Stimulated activated CD4-positive, alpha-beta T cell treated with anti-CD3 and anti-CD28 coated beads, Interleukin-12 subunit alpha, Interleukin-12 subunit beta, amount 100 ng/mL, for 24 hours (primary cell): ENCODE measurements at places on chromosomes 7 and 10.

DNA sequence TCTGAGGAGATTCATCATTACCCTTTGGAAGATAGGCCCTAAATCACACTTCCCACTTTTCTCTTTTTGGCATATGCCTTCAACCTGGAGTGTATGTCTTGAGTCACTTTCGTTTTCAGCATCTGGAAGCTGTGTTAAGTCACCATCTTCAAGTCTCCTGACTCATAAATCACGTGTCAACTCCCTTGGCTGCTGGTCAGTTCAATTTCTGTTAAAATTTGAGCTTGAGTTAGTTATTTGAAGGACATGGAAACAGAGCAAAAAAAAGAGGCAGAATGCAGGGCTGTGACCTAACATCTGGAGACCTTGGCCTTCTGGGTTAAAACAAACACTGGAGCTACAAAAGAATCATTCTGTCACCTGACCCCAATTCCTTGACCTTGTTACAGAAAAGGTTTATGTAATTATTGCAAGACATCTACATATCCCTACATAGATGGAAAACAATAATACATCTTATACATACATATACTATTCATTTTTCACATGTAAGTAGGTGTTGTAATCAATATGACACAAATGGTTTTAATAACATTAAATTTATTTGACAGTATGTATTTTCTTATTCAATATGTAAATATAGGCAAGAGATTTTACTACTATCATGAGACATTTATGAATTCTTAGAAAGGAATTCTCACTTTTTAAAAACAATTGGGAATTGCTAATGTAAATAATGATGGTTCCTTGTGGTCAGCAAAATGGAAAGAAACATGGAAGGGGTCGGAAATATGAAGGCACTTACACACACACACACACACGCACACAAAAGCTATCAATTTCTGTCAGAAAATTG lies 169.7 kb upstream of the PHYHIPL start:
- no peak for DNase-seq

GRCh38 chr7:50367100-50367499 lies 62.6 kb downstream of the IKZF1 start:
- DNase-seq, result no peak

DNA sequence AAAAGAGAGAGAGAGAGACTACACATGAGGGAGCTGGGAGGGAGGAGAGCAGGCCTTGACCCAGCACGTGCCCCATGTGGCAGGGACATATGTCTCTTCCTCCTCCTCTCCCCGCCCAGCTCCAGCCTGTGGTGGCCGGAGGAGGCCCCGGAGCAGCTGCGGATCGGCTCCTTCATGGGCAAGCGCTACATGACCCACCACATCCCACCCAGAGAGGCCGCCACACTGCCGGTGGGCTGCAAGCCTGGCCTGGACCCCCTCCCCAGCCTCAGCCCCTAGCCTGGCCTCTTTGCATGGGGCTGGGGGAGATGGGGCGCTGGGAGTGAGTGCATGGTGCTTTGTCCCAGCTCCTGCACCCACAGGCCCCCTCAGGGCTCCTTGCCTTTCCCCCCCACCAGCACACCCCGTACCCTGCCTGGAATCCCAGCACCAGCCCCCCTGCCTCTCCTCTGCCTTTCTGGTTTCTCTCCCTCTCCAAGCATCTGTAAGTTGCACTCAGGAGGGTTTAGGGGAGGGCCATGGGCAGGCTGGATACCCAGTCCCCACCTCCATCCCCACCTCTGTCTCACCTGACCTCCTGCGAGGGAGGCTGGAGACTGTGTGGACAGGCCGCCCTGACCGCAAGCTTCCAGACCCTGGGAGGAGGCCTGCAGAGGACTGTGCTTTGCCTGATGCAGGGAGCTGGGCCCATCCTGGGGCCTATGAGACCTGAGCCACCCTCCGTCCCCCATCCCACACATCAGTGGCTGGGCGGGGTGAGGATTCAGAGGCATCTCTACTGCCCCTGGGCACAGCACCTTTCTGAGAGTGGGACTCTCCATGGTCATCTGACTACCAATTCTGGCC lies 4.8 kb downstream of the UPK3B start:
- DNase-seq, result no peak

DNA sequence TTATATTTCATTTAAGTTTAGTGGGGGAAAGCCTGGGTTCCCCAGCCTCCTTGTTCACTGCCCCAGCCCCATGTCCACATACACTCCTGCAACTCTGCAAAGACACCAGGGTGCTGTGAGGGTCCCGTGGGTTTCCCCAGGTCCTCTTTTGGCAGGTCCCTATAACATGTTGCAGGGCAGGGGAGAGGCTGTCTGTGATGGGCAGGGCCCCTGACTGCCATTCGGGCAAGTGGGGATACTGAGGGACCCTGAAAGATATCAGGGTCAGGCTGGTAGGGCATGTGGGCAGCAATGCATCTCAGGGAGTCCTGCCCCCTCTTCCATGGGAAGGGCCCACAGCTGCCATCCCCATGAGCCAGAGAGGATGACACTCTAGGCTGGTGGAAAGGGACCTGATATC lies 28.4 kb downstream of the RASGEF1A start:
- no peak for DNase-seq

- DNase-seq, result no peak
Observed at GRCh38 chr7:112201411-112201810, 4.8 kb downstream of the DOCK4 start.

DNA sequence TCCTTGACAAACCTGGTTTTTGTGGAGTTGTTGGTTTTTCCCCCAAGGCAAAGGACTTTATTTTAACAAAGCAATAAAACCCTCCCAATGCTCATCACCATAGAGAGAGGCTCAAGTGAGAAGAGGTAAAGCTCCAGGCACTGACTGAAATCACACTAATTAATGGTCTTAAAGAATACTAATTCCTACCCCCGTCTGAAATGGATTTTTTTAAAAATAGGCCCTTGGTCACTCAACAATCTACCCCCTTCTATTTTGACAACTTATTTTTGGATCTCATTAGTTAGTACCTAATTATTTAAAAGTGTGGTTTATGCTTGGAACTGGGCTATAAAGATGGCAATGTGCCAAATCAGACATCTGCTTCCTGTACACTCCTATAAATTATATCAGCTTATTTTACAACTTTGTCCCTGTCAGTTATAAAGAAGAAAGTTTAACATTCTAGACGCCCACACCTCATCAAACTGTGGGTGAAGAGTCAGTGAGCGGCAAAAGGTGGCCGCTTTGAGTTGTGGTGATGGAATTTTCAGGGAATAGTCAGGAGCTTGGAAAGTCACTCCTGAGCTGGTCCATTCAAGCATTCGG lies 10.6 kb downstream of the GLI3 start:
- DNase-seq, result no peak

- DNase-seq, result no peak
Observed at GRCh38 chr7:4699841-4700240, 17.7 kb downstream of the FOXK1 start.

GRCh38 chr10:18005781-18006456 lies 54.2 kb downstream of the SLC39A12 start:
- DNase-seq, result no peak

DNA sequence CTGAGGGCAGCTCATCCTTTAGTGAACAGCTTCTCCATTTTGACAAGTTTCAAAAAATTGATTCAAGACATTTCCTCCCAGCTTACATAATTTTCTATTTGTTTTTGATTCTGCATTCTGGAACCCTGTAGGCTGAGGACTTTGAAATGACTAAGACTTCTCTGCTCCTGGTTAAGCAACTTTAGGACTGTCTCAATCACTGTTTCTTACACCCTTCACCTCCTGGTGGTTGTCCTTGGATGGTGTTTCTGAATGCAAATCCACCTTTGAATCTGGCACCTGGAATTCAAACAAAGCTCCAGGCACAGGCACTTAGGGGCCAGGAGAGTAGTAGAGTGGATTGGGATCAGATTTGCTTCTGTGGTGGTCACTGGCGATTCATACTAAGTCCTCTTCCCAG lies 595.5 kb downstream of the LRMDA start:
- no peak for DNase-seq

DNA sequence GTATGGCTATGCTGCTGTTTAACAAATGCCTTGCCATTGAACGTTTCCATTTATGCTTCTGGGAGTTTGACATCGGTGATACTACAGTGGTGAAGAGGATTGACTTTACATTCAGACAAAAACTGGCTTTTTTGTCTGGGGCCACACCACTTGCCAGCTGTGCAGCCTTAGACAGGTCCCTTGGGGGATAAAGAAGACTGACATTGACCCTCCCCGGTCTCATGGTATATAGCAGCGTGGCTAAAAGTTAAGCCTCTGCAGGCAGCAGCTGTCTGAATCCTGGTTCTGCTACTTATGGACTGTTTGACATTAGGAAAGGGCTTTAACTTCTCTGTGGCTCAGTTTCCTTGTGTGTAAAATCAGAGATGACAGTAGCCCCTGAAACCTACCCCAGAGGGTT lies 42.0 kb upstream of the PTF1A start:
- DNase-seq, result no peak

DNA sequence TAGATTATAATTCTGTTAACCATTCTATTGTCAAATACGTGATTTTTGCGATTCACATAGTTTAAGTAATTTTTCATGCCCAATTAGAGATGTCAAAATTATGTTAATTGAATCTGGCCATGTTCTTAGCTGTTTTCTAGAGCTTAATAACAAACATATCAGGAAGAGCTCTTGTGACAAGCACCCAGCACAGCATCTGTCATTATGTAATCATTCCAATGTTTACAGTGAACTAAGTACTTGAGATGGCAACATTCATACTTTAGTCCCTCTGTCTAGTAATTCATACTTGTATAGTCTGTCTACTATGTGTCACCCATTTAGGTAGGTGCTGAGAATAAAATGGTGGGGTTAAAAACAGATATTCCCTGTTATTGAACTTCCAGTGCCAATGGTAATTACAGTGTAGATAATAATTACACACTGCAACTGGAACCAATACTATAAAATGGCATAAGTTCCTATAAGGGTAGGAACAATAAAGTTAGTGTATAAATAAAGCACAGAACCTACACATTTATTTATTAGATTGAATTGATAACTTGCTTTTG lies 55.2 kb downstream of the ZEB1 start:
- no peak for DNase-seq

DNA sequence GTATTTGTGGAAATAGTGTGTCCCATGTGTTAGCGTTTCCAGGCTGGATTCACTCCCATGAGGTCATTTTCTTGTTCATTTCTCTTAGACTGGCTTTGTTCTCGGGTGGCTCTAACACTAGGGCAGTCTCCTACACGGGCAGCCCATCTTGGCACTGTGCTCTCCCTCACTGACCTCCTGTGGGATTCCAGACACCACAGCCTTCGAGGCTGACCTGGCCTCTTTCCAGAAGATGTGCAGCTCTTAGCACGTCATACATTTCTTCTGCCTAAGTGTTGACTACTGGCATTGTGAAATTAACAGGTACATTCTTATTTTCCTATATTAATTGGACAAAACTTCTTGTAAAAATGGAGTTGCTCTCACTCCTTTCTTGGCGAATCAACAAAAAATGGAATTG lies 72.8 kb downstream of the INSYN2A start:
- DNase-seq, result no peak

GRCh38 chr10:123972481-123973401 lies 81.1 kb upstream of the CPXM2 start:
- no peak for DNase-seq

GRCh38 chr7:133709036-133709880 lies 417.9 kb upstream of the LRGUK start:
- no peak for DNase-seq

DNA sequence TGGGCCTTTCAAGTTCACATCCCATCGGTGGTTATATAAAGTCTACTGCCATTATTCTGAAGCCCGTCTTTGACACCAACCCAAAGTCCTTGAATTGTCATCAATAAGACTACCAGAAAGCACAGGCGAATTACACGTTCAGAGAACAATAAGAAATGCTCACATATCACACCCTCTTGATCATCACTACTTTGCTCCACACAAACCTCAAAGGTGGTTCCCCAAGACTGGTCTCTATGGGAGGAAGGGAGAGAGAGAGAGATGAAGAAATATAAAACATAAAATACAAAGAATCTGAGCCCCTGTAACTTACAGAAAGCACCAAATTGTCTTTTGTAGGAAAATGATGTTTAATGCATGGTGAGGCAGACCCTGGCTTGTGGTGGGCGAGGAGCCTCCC lies 4.4 kb downstream of the HIPK2 start:
- no peak for DNase-seq

GRCh38 chr7:35519971-35520809 lies 174.7 kb downstream of the HERPUD2 start:
- no peak for DNase-seq

- DNase-seq, result no peak
Observed at GRCh38 chr10:13087986-13088618, 11.9 kb upstream of the OPTN start.

- no peak for DNase-seq
Observed at GRCh38 chr7:149823631-149824199, 14.5 kb upstream of the ZNF862 start.

GRCh38 chr7:42175834-42176723 lies 60.9 kb downstream of the GLI3 start:
- no peak for DNase-seq

GRCh38 chr10:12377658-12378290 lies 28.4 kb downstream of the CAMK1D start:
- no peak for DNase-seq
